Prostate gland (tissue), 2 donors: ENCODE measurements at places on chromosomes 1 and 21. TPM values are rescaled to one million over a fixed set of nuclear protein-coding genes. Genes with fewer than 3 reads are reported as not detected.

DNA sequence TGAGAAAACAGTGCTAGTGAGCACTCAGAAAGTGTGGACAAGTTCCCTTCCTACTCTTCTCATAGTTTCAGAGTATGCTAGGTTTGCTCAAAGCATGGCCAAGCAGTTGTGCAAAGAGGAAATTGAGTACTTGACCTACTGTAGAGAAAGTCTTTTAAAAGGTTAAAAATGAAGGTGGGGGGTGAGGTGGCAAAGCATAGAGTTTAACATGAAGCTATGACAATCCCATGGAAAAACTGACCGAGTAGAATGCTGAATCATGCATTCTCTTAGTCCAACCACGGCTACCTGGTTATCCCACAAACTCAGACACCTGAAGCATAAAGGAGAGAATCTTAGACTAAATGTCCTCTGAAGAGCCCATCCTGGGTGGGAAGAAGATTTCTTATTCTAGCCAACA, 79.9 kb downstream of the PTPN14 start:
- DNase-seq = no peak

The ARMH1 gene
- total RNA-seq = 3.6 TPM

The FAM78B gene
- 3.7 TPM for total RNA-seq

- DNase-seq = no peak
These were observed 8.3 kb downstream of the GFI1 start for GRCh38 chr1:92478393-92478792.
